ENCODE measurements at places on chromosomes 3 and 15. TPM values are rescaled to one million over a fixed set of nuclear protein-coding genes. Genes with fewer than 3 reads are reported as not detected.

The LMAN1L gene
- total RNA-seq, result 0.87 TPM

The ACKR4 gene
- total RNA-seq, result not detected

The MRPL3 gene
- 66.3 TPM for total RNA-seq

The PTPN23 gene
- total RNA-seq, result 34.9 TPM

The CCDC80 gene
- not detected for total RNA-seq

The AHSG gene
- total RNA-seq, result not detected

The OXTR gene
- 0.65 TPM for total RNA-seq

The GOLGA8T gene
- not detected for total RNA-seq

The DUOXA2 gene
- not detected for total RNA-seq

The TGM5 gene
- not detected for total RNA-seq

The SLC12A1 gene
- not detected for total RNA-seq

The SPTSSB gene
- not detected for total RNA-seq

The CCDC51 gene
- total RNA-seq, result 11.6 TPM

The MUC20 gene
- 1.2 TPM for total RNA-seq

The CCK gene
- total RNA-seq, result not detected

The CNTN3 gene
- not detected for total RNA-seq

The GHSR gene
- total RNA-seq, result not detected

The LCTL gene
- total RNA-seq, result not detected

The MAP6D1 gene
- total RNA-seq, result 0.83 TPM

The ESYT3 gene
- 0.74 TPM for total RNA-seq

The AGBL1 gene
- not detected for total RNA-seq

The ZNF660 gene
- total RNA-seq, result not detected

The KBTBD12 gene
- not detected for total RNA-seq

The ST3GAL6 gene
- total RNA-seq, result 0.07 TPM

The DNAJC19 gene
- total RNA-seq, result 45.7 TPM

The EFCAB12 gene
- total RNA-seq, result 0.69 TPM

The CAMP gene
- total RNA-seq, result not detected

The DAPK2 gene
- total RNA-seq, result 0.83 TPM

The FYCO1 gene
- total RNA-seq, result 15.7 TPM

The ADPRH gene
- total RNA-seq, result 1.8 TPM

The CCR8 gene
- 1.9 TPM for total RNA-seq

The UACA gene
- total RNA-seq, result 3.9 TPM

The NPAP1 gene
- total RNA-seq, result not detected

The ERC2 gene
- total RNA-seq, result not detected

The CHST13 gene
- not detected for total RNA-seq

The STX19 gene
- not detected for total RNA-seq

The SLC22A14 gene
- total RNA-seq, result not detected

The INSYN1 gene
- not detected for total RNA-seq

The ROBO2 gene
- total RNA-seq, result not detected
